ENCODE measurements at places on chromosomes 6 and 20.

GRCh38 chr6:130775411-130776012 lies 51.7 kb upstream of the SMLR1 start:
- DNase-seq = peak; percentile 17

DNA sequence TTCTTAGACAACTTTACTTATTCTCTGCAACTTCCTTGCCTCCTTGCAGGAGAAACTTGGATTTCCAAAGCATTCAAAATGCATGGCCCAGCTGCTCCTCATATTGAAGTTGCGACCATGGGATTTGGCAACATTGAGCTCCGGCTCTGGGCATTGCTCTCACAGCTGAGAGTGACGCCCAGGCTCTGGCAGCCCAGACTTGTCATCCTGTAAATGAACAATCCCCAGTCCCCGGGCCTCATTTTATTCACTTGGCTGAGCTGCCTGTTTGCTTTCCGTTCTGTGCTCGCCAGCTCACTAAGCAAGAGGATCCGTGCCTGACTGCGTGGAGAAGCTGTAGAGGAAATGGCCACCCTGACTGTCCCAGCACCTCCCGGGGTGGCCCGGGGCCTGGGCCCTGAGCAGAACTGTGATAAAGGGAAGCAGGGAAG lies 119.5 kb upstream of the CD93 start:
- no peak for DNase-seq

- DNase-seq = peak; percentile 78
Measured at GRCh38 chr6:137846772-137847313, 20.2 kb upstream of the TNFAIP3 start.

- no peak for DNase-seq
Measured at GRCh38 chr6:149508485-149508884, 23.7 kb upstream of the ZC3H12D start.

- peak; percentile 79 for DNase-seq
Measured at GRCh38 chr20:33667676-33668465, 1.1 kb downstream of the ACTL10 start.

DNA sequence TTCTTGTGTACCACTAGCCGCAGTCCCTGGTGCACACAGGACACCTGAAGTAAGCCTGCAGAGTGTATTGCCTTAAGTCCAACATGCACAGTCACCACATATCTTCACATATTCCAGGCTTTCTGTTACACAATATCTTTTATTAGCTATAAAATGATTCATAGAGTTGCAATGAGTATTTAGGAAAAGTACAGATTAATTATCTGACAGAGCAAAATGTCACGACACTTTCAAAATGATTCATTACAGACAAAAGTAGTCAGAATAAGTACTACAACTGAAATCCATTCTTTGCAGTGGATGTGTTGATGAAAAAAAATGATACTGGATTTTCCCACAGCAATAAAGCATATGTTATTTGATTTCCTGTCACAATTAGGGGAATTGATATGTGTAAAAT lies 199.5 kb upstream of the ASCC3 start:
- no peak for DNase-seq

- DNase-seq = no peak
Measured at GRCh38 chr6:166925141-166925996, 31.0 kb downstream of the RNASET2 start.

DNA sequence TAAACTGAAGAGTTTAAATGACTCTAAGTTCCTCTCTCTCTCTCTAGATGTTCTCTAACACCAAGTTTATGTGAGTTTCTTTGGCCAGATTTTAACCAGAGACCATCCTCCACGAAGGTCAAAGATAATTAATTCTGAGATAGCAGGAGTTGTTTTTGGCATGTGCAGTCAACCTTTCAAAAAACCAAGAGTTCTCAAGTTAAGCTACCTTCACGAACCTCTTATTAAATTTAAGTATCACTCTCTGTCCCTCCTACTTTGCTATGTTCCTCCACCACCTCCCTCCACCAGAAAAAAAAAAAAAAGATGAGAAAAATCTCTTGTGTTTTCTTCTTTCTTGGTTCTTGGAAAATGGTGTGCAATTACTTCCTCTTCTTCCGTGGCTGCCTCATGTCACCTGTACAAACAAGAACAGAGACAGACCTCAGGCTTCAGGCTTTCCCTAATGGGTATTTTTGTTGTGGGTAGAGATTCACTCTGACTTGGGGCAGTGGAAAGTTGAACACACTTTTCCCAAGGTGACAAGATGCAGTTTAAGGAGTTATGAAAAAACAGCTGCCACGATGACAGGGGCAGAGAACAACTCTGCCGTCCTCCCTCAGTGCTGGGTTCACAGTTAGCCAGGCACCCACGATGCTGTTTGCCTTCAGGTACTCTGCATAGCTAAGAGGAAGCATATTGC lies 64.3 kb downstream of the ADTRP start:
- DNase-seq = no peak

DNA sequence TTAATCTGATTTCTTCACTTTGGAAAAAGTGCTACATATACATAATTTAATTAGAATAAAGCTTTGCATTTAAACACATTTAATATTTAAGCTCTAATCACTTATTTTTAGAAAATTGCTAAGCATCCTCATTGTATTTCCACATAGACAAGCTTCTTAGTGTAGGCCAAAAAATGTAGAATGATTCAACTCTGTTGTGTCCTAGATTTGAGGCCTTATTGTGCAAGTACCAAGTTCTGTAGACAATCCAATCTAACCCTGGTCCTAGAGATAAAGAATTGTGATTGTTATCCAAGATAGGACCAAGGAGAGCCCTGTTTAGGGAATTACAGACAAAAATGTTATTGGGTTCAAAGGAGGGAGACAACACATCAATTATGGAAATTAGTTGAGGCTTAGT lies 27.6 kb downstream of the MRAP2 start:
- no peak for DNase-seq

- peak; percentile 89 for DNase-seq
Measured at GRCh38 chr6:151391471-151392413, at the start of gene ZBTB2. Gene ZBTB2 (minus strand): TSS chr6:151391559. CDS start chr6:151373637, 17,922 bp downstream.

DNA sequence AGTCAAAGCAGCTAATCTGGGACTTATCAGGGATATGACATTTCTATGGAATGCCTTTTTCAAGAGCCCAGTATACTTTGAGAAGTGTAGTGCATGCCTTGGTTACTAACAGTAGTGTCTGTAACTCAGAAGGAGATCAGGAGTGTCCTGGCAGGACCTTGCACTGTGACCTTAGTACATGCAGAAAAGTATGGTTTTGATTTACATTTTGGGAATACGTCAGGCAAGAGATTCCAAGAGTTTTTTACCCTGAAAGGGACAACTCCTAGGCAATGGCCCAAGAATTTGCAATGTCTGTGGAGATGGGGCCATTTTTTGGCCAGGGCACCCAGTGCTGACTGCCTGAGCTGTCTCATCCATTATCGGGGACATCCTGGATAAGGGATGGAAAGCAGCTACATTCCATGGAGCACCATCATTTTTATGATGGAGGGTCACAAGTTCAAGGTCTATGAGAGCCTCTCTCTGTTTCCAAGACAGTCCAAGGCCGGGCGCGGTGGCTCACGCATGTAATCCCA lies 80.2 kb downstream of the FAM50B start:
- DNase-seq = no peak

GRCh38 chr6:73893696-73894095 lies 197.7 kb downstream of the CD109 start:
- DNase-seq = no peak

- DNase-seq = no peak
Measured at GRCh38 chr6:111382476-111383294, 100.3 kb downstream of the REV3L start.

DNA sequence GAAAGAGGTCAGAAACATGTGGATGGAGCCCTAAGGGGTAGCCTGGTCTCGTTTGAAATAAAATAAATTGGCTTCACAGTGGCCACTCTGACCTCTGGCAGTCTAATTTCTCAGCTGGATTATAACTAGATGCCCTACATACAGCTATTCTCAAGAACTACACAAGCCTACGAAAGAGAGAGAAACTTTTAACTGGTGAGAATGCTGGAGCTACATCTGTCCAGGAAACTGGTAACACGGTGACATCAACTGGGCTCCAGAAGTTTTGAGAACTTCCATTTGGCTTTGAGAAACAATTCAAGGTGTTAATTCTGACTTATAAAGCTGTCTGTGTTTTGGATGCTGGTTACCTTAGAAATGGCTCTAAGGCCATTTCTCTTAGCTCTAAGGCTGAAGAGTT lies 187.3 kb upstream of the TENT5A start:
- DNase-seq = peak; percentile 45

DNA sequence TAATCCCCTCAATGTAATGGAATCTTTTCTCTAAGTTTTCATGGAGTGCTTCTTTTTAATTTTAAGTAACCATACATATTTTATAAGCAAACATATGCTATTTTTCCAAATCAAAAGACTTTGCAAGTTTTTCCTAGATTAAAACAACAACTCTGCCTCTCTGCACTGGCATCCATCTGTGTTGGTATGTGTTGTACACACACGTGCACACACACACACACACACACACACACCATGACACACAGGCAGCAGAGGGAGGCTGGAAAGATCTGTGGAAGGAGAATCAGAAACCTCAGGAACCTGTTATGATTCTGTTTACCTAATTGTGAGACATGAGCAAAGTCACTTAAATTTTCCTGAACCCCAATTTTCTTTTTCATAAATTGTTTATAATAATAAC lies 295.0 kb upstream of the PRDM1 start:
- no peak for DNase-seq

DNA sequence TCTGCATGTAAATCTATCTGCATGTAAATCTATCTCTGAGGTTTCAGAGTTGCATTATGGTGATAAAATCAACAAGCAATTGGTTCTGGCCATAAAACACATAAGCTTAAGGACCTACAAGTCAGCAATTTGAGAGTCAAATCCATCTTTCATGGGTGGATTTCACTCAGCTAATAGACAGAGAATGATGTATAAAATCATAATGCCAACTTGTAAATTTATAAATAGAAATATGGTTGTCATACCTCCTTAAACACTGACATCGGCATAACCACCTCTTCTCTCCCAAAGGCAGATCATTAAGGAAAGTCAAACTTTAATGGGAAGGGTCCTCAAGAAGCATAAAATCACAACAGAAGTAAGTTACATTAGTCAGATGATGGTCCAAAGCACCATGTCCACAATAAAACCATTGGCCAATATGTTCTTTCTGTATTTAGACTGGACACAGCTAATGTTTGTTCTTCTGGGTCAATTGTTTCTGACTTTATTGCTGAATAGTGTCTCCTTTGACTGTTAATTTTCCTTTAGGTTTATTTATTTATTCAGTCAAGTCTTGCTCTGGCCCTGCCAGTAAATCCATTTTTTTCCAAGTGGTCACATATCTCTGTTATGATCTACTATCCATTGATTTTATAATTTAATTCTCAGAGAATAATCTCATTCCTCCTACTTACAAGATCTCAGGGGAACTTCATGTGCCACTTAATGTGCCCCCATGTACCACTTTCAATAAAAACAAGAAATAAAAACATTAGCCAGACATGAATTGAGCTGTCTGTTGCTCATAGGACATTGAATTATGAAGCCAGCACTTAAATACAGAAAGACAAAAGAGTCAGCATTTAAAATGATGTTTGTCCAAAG lies 382.9 kb upstream of the IRAK1BP1 start:
- DNase-seq = no peak

DNA sequence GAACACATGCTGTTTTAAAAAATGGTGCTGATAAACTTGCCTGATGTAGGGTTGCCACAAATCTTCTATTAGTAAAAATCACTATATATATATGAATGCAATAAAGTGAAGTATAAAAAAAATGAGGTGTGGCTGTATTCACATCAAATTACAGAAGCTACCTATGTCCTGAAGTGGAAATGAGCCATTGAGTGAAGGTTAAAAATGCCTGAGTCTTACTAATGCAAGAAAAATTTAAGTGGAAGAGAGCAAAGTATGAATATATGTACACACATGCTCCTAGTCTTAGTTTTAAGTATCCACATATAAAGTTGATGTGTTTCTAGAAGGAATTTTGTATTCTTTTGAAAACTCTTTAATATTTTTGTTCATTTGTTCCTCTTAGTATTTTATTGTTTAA lies 808.3 kb upstream of the MAN1A1 start:
- DNase-seq = no peak

- DNase-seq = no peak
Measured at GRCh38 chr6:85436411-85436810, 13.5 kb upstream of the NT5E start.

GRCh38 chr6:148307405-148307804 lies 35.2 kb upstream of the SASH1 start:
- no peak for DNase-seq

- no peak for DNase-seq
Measured at GRCh38 chr6:14260839-14261238, 143.3 kb downstream of the CD83 start.

DNA sequence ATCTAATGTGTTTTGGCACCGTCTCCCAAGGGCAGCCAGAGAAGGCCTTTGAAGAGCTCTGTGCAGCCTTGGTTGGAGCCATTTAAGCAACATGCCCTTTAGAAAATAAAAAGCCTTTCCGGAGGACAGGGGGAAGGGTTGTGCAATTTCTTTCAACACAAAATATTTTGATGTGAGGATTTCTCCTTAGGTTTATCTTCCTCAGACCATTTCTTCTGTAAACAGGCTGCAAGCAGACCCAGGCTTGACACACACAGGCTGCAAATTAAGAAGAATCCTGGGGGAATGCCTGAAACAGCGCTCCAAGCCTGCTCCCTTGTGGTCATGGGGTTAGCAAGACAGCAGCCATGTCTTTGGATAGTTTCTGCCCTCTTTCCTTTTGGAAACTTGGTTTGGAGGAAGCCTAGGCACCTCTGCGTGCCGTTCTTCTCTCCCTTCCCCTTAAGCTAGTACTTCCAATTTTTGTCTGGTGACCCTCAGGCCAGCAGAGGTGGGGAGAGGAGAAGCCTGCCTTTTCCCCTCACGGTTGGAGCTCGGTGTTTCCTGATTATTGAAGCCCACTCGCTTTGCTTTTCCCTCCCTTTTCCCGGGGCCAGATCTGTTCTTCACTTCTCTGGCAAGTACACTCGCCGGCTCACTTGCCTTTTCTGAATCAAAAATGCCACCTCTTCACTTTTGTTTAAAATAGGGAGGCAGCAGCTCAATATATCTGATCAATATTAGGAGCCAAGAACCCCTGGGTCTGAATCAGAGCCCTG lies 39.6 kb upstream of the NOX3 start:
- peak; percentile 61 for DNase-seq

DNA sequence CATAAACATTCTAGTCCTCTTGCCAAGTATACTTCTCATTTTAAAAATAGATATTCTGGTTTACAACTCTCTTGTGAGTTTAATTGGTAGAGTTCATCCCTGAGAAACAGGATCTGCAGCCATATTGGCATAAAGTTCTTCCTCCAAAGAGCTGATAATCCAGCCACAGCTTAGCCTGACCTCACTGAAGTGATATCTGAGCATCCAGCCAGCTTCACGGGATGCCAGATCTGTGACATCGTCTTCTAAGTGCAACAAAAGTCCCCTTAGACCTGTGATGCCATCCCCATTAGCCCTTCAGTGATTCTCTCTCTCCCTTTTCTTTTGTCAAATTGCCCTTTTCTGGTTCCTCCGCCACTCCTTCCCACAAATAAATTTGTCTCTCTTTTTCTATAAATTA lies 180.6 kb upstream of the STXBP5 start:
- DNase-seq = peak; percentile 38

- DNase-seq = no peak
Measured at GRCh38 chr6:20600831-20601230, 66.6 kb downstream of the CDKAL1 start.

- no peak for DNase-seq
Measured at GRCh38 chr6:168368936-168369335, 49.4 kb upstream of the DACT2 start.
